ENCODE measurements at places on chromosomes 6 and 20.
A peak's percentile ranks its signal among the peaks of the same experiment; 100 is the strongest.

DNA sequence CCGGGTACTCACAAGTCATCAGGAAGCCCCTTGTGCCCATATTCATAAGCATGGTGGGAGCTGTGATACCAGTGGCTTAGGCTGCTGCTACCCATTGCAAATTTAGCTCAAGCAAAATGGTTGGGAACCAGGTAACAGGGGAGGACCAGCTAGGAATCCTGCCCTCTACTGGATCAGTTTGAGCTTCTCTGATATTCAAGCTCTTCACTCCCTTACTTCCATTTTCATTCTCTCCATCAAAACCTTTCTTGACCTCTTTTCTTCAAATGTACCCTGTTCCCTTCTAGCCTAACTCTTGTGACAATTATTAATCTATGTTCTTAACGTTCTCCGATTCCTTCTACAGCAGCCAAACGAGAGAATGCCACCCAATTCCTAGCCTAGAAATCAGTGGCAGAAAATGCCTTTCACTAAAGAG, 9.7 kb downstream of the NOL7 start:
- peak; percentile 7 for DNase-seq

DNA sequence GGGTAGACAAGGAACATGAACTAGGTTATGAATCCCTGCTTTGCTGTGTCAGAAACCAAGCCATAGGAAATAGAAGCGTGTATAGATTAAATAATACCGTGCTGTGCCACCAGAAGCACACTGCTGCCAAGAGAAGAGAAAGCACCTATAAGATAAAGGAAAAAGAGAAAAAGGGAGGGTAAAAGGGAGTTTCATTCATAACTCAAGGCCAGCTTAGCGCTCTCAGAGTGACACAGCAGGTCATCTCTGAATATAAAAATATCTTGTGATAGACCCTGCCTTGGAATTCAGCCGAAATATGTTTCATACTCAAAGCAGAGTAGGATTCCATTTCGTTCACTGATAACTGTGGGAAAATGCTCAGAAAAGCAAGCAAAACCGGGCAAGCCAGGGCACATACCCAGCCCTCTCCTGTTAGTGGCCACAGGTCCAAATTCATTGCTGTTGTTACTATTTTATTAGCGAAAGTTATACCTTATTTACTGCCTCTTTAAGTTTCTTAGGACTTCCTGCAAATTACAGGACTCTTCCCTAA, 8.7 kb downstream of the JAG1 start:
- DNase-seq: no peak

- DNase-seq: no peak
Measured at GRCh38 chr6:139289233-139289632, 2.6 kb downstream of the TXLNB start.

- no peak for DNase-seq
Measured at GRCh38 chr6:46592740-46593139, 59.9 kb downstream of the CYP39A1 start.

GRCh38 chr6:55678330-55679224, 99.6 kb upstream of the HMGCLL1 start:
- DNase-seq: no peak

DNA sequence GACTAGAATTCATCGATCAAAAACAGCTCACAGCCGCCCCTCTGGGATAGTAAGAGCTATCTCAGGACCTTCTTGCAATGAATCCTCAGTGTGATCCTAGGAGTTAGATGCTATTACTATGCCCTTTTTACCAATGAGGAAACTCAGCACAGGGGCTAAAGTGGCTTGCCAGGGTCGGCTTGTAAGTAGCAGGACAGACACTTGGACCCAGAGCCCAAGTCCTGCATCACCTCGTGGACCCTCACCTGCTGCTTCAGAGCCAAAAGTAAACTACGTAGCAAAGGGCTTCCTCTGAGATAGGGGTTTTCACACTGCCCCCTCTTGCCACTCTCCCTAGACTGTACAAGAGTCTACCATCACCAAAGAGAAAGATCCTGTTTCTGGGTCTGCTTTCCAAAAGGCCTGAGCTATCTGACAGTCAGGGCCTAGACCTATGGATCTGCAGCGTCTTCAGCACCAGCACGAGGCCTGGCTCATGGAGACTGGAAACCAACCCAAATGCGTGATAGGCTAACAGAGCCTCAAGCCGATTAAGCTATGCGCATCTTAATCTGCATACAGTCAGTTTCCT, 172.3 kb downstream of the ANKRD60 start:
- no peak for DNase-seq

DNA sequence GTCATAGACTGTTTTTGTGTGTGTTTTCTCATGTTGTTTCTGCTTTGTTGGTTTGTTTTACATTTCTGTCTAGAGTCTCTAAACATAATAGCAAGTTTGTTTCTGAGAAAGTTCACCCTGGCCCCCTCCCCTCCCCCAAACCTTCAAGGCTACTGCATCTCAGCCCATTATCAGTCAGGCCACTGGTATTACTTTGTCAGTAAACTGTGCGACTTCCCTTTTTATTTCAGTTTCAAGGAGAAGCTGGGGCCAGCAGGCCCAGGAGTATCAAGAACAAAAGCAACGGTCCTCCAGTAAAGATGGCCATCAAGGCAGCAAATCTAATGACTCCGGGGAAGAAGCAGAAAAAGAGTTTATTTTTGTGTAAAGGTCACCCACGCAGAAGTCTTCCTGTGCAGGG, 32.8 kb upstream of the SCGN start:
- no peak for DNase-seq
